ENCODE measurements at places on chromosomes 3 and 15.

DNA sequence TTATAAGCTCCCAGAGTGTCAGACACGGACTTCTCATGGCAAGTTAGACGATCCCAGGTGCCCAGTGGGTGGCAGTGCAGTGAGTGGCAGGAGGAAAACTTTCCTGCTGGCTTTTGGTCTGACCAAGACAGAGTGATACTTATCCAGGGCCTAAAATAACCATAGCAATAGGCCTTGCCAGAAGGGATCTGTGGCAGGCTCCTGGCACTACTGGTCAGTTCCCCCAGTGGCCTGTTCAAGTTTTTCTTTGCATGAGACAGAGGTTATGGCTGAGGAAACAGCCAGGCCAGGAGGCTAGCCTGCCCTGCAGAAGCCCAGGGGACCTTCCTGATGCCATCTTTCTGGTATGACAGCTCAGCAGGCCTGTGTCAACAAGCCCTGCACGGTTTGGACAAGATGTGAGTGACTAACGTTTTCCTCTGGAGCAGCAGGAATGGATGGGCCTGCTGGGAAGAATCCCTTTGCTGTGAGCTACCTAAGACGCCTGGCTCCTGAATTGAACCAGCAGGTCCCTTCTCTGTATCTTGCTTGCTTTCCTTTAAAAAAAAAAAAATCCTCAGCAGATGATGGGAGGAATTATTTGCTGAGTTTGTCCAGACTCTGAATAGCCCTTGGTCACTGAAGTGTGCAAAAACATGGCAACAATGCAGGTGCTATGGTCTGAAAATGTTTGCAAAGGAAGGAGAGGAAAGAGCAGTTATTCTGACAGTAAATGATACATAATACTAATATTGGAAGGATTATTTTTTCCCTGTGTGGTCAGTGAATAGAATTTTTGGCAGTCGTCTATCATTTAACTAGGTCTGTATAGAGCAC is 18.0 kb downstream of the SCG5 start:
- no peak for DNase-seq

GRCh38 chr3:37668431-37668817 is 193.3 kb upstream of the CTDSPL start:
- no peak for DNase-seq

GRCh38 chr3:65101450-65101849 is 413.6 kb upstream of the ADAMTS9 start:
- no peak for DNase-seq

- DNase-seq: no peak
These were observed 18.9 kb upstream of the RPL29 start for GRCh38 chr3:52014613-52015012.

GRCh38 chr15:25170113-25170731 is 215.4 kb downstream of the SNRPN start:
- no peak for DNase-seq

- DNase-seq: no peak
These were observed 76.3 kb upstream of the ARHGEF3 start for GRCh38 chr3:56878074-56878473.

- no peak for DNase-seq
These were observed 46.1 kb upstream of the MAP3K13 start for GRCh38 chr3:185316740-185317412.

DNA sequence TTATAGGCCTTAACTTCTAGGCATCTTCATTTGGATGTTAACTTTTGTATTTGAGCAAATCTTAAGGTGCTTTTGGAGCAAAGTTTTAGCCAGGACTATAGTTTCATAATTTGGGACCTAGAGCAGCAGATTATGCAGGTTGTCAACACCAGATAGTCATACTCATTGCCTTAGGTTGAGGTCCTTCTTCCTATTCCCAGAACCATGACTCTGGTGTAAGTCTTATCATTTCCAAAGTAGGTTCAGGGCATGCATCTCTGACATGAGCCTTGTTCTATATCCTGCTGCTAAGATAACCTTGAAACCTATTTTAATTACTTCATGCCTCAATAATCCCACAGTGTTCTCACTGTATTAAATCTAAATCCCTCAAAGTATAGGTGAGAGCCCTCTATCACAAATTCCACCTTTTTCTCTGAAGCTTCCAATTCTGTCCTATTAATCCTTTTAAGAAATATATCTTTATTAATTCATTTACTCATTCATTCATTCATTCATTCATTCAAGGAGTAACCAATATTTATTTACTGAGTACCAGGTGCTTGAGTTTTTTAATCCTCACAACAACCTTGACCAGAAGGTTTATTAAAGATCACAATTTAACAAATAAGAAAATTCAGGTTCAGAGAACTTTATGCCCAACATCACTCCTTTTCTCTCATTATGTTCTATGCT is 2.7 kb upstream of the FNDC3B start:
- no peak for DNase-seq

GRCh38 chr15:82186719-82187406 is 75.7 kb downstream of the EFL1 start:
- DNase-seq: no peak

- no peak for DNase-seq
These were observed 106.9 kb upstream of the CD96 start for GRCh38 chr3:111434941-111435622.

GRCh38 chr3:78737988-78738387 is 1029.8 kb downstream of the ROBO1 start:
- DNase-seq: no peak

- no peak for DNase-seq
These were observed 4.2 kb downstream of the FURIN start for GRCh38 chr15:90872486-90873184.

DNA sequence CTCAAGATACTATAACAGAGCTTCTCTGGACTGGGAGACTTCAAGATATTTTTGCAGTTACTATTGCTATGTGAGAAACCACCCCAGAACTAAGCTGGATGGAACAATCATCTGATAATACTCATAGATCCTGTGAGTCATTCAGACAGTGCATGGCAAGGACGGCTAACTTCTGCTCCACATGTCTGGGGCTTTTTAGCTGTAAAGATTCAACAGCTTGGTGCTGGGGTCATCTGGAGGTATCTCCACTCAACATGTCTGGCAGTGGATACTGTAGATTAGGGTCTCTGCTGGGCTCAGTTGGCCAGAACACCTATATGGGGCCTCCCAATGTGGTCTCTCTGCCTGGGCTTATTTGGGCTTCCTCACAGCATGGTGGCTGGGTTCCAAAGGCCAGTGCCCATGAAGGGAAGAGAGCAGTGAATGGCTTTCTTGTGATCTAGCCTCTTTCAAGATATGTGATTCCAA is 117.3 kb upstream of the SLC7A14 start:
- no peak for DNase-seq

DNA sequence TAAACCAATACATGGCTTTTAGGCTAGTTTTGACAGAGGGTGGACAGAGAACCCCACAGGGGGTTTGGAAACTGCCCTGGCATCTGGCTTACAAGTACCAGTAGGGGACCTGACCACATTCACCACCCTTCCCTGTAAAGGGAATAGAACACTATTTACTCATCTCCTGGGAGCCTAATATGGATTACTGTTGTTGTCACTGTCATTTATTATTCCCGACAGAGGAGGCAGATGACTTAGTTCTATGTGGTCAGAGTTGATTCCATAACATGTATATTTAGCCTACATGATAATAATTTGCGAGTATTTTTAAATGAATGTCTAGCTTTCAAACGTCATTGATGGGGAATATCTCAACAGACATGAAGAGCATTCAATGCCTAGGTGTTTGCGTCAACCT is 15.9 kb downstream of the ZBTB38 start:
- no peak for DNase-seq

- no peak for DNase-seq
These were observed 83.1 kb upstream of the GADL1 start for GRCh38 chr3:30977592-30977991.

- peak; percentile 47 for DNase-seq
These were observed 37.5 kb upstream of the IQSEC1 start for GRCh38 chr3:13110678-13111116.
